ENCODE measurements at places on chromosomes 1 and 21.

- DNase-seq = no peak
These were observed 244.4 kb downstream of the FOXD2 start for GRCh38 chr1:47682198-47682597.

GRCh38 chr1:68442822-68443556 lies 6.8 kb downstream of the RPE65 start:
- peak; percentile 33 for DNase-seq

- no peak for DNase-seq
These were observed 23.1 kb downstream of the CLDN14 start for GRCh38 chr21:36456729-36457414.

GRCh38 chr1:232029315-232029714 lies 402.7 kb downstream of the DISC1 start:
- no peak for DNase-seq

GRCh38 chr1:57019236-57019839 lies 53.5 kb upstream of the C8B start:
- DNase-seq = peak; percentile 78

- DNase-seq = no peak
These were observed 70.6 kb downstream of the ALPL start for GRCh38 chr1:21579791-21580190.

DNA sequence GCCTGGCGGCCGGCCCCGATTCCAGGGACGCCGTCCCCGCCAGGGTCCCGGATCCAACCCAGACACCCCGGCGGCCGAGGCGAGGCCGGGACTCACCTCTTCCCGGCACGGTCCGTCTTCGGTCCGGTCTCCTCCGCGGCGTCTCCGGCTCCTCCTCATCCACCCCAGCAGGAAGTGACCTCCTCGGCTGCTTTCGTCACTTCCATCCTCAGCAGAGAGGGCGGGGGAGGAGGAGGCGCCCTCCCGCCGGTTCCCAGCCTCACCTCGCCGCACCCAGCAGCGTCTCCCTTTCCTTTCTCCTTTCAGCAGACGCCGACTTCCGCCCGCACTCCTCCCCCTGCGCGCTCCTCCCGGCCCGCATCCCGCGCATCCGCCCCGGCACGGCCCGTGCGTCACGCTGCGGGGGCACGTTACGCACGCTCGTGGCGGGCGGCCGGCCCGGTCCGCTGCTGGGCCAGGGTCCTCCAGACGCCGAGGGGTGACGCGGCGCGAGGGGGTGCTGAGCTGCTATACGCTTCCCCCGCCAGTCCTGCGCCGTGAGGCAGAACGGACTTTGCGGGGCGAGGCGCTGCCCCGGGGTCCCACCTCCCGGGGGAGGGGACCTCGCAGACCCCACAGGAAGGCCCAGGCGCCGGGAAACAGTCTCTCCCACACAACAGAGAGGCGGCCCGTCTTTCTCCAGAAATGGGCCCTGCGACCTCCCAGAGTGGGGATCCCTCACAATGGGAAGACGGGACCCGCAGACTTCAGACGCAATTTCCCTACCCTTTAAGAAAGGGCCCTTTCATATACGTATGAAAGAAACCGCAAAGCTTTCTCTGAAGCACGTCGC lies at the start of gene ETV3:
Gene ETV3, minus strand, starts transcription at position 176 of the 832 bp plus-strand sequence. CDS start 2,043 bp downstream, outside the sequence.
- peak; percentile 94 for DNase-seq

GRCh38 chr1:92169214-92170005 lies 48.3 kb upstream of the C1orf146 start:
- DNase-seq = peak; percentile 57

GRCh38 chr21:26443867-26444266 lies 129.2 kb downstream of the CYYR1 start:
- DNase-seq = no peak

DNA sequence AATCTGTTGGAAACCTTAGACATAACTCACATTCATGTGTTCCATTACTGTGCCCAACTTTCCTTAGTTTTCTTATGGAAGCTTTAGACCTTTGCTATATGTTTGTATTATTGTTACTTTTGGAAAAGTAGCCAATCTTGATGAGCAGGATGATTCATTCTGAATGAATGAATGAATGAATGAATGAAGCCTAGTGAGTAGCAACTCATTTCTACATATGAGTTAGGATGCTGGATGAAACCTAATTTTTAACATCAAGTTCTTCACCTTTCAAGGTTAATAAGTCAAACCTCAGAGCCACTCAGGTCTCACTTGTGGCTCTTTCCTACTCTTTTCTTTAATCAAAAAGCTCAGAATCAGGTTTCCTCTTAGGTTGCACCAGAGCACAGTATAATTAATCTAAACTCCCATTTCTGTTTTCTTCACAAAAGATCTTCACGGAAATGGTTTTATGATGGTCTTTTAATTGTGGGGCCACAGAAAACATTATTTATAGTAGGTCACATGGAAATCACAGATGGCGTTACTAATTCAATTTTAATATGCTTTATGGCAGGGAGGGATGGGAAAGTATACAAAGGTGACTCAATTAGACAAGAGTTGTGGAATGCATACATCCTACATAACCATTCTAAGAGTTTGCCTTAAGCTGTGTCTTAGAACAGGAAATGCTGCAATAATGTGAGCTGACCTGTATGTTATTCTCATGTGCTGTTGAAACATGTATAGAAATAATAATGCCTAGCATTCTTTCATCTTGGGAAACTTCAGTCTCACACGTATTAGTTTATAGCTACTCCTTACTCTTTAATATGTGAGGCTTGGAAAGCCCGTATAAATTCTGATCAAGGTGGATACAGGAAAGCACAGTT lies 4.5 kb upstream of the DDX59 start:
- DNase-seq = no peak

GRCh38 chr1:117656202-117656641 lies 50.4 kb downstream of the TENT5C start:
- no peak for DNase-seq

DNA sequence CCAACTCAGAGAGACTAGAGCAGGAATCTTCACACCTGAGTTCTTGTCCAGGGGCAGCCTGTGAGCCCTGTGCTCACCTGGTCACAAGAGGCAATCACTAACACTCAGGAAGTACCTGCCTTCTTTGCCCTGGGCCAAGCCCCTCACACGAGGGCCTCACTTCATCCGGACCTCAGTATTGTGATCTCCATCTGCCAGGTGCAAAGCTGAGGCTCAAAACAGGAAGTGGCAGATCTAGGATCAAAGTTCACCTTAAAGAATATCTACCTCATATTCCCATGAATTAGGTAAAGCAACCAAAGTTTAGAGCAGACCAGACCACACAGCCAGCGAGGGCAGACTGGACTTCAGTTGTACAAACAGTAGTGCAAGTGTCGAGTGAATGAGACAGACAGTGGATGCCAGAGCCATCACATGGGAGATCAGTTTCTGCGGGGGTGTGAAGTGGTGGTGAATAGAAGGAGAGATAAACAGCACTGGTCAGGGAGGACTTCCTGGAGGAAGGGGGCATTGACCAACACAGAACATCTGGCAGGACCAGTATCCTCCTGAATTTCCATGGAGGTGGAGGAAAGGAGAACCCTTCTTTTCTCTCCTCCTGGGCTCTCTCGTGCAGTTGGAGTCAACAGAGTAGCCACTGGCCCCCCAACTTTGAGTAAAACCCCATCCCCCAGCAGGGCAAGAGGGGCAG lies 116.6 kb upstream of the ZBTB40 start:
- DNase-seq = no peak

GRCh38 chr1:46438346-46438745 lies 44.2 kb downstream of the FAAH start:
- no peak for DNase-seq

Data from cerebellar cortex (tissue), 1 donor.